ENCODE measurements at places on chromosomes 5 and 9.

- peak; percentile 78 for DNase-seq
These were observed 9.3 kb upstream of the ZDHHC12 start for GRCh38 chr9:128733256-128733655.

DNA sequence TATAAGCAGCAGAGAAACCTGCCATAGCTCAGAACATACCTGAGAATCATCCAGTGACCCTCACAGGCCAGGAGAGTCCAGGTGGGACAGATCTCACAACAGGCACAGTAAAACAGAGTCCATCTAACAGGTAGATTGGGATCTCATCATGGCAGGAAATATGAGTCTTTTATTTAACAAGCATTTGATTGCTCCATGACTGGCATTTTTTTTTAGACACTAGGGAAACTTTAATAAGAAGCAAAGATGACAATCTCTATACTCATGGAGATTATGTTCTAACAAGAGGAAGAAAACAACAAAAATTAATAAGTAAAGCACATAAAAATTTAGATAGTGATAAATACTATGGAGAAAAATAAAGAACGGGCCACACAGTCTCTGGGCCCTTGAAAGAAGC, 12.5 kb upstream of the PUM3 start:
- no peak for DNase-seq

DNA sequence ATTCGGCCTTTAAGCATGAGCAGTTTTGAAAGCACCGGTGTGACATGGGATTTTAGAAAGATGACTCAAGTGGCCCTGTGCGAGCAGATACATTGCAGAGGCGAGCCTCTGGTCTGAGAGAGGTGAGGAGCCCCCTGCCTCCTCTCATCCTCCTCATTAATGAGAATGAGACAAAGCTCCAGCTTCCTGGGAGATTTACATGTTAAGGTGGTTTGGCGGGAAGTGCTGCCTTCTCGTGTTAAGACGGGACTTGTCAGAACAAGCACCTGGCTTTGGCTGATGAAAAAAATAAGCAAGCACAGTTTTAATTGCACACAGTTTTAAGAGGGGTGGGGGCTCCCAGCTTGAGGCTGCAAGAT, 68.1 kb downstream of the ACTL7B start:
- DNase-seq = no peak

DNA sequence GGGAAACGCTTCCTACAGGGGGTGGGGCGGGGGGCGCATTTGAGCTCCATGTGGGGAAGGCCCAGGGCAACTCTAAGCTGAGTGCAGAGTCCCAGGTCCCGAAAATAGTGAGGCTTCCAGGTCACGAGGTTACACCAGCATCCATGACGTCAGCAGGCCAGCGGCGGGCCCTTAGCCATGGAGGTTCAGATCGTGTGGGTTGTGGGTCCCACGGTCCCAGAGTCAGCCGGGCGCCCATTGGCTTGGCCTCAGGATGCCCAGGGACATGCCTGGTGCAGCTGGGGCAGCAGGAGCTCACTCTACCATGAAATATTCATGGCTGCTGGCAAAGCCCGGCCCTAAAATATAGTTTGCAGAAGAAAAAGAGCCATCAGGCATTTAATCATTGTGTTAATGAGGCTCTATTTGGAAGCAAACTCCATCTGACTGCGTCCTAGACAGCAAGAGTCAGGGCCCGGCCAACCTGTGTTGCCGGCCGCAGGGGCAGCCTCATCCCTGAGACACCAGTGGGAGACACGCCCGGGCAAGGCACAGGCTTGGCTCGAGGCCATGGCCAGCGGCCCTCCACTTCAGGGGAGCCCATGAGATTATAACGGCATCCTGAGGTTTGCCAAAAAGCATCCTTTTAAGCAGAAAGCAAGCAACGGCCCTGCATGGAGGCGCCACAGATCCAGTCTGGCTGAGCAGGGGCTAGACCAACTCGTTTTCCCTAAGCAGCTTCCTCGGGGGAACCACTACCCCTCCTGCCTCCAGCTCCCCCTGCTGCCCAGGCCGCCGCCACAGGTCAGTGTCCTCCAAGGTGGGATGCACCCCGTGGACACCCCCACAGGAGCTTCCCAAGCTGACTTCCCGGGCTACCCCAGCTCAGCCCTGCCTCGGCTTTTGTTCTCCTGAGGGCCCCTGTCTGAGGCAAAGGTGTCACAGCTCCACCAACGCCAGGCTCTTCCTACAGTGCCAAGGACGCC, 108.9 kb upstream of the PPP1R26 start:
- no peak for DNase-seq

DNA sequence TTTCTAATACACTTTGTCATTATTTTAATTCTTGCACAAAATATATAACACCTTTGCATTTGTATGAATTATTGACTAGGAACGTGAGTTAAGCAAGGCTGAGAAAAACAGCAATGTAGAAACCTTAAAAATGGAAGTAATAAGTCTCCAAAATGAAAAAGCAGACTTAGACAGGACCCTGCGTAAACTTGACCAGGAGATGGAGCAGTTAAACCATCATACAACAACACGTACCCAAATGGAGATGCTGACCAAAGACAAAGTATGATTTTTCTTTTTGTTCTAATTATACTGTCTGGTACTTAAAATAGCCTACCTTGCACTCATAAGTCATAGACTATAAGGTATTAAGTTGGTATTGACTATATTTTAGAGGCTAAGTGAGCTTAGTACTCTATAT, 34.4 kb downstream of the RAD50 start:
- DNase-seq = peak; percentile 1

- DNase-seq = no peak
These were observed 4.9 kb downstream of the FBXO38 start for GRCh38 chr5:148388696-148389095.

Data from hepatic stellate cell (primary cell).